Peyer's patch (tissue), 4 donors: ENCODE measurements at places on chromosomes 4 and X. TPM values are rescaled to one million over a fixed set of nuclear protein-coding genes. Genes with fewer than 3 reads are reported as not detected.

DNA sequence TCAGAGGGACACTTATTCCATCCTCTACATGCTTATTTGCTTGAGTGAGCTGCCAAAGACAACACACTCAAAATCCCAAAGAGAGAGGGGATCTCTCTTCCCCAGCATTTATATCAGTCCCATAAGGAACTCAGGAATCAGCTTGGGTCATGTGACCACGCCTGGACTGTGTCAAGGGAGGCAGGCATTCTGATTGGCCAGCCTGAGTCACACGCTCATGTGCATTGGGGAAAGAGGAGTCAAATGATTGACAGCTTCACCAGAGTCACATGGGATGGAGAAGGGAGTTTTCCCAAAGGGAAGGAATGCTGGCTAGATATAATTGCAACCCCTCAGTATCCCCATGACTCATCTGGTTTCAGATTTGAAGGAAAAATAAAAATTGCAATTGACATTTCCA is 49.0 kb downstream of the RWDD4 start:
- no peak for DNase-seq

DNA sequence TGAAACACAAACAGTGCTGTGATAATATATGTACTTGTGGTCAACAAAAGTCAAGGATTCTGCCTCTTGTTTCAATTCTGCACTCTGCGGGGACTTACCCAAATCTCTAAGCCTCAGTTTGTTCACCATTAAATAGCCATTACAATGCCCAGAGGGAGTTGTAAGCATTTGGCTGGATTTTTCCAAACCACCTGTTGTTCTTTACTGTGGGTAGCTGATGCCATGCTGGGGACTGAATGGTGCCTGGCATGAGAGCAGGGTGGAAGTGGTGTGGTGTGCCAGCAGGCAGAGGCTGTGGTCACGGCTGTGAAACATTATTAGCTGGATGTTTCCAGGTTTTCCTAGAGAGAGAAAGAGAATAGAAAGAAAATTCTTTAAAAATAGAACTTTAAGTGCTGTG is 60.7 kb upstream of the PAK3 start:
- no peak for DNase-seq

- DNase-seq = no peak
Observed at GRCh38 chrX:86197815-86198214, 49.6 kb downstream of the DACH2 start.

DNA sequence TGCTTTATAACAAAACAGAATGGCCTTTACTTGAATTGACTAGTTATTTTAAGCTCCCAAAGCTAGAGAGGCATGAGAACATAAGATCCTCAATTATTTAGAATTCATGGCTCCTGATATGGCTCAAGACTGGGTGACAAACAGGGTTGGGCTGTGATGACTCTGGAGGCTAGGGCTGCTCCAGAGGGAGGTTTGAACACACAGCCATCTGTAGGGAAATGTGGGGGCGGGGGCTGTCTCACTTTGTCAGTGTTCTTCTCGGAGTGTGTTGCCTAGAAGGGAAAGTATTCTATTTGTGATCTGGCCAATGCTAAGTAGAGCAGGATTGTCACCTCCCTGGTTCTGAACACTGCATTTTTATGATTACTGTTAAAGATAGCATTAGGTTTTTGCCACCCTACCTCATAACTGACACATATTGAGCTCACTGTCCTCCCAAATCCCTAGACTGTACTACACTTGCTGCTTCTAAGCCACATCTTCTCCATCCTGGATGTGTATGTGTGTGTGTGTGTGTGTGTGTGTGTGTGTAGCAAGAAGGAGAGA is 45.9 kb downstream of the VSIG4 start:
- DNase-seq = no peak

HEPH gene
- total RNA-seq = 65.2 TPM

GRCh38 chr4:102599886-102600285 is 98.7 kb downstream of the NFKB1 start:
- DNase-seq = no peak

PGAM4 gene
- total RNA-seq = not detected

DNA sequence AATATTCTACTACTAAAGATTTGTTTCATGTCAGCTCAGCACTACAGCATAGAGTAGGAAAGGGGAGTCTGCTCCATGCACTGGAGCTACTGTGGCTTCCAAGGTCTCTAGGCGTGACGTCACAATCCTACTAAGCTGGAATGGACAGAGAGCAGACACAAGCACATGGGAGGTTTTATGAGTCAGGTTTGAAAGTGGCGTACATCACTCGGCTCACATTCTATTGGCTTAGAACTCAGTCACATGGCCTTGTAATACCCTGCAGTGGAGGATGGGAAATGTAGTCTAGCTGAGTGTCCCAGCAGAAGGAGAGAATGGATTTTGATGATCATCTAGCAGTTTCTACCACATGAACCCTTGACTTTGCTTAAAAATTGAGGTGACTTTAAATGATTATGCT is 624.8 kb upstream of the ATOH1 start:
- DNase-seq = no peak

DNA sequence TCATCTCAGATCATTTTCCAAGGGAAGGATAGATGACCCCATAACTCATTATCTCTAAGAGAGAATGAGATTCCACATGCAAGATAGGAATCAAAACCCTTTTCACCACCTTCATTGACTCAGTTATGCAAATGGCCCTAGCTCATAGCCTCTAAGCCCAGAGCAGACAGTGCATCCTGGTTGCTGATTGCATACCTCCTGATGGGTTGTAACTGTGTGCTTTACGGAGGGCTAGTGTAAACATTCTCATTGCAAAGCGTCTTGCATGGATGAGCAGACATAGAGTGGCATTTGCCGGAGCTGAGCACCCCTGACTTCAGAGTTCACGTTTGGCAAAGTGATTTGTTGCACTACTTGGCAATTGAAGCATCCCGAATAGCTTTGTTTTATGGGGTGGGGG is 151.0 kb downstream of the VCX3A start:
- DNase-seq = no peak

DNA sequence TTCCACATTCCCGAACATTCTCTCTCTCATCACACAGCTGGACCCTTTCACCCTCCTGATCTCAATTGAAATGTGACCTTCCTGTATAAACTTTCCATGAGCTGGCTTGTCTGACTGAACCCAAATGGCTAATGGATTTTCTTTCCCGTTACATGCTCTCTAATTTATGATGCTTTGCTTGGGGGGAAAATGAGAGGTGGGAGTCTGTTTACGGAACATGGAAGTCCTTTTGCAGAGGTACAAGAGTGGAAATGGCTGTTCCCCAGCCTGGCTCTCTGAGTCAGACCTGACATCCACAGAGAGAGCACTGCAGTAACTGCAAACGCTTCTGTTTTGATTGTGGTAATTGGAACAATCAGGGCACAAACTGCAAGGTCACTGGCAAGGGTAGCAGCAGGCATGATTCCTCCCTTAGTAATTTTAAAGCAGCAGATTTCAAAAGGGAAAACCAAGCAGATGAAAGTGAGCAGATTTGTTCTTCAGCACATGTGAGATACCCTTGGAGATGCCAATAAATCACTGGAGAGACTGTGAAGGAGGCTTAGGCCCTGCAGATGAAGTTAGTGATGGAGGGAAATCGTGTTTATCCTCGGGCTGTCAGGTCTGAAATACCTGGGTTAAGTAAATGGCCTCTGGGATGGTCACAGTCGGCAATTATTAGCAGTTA is 83.9 kb downstream of the SNCA start:
- DNase-seq = no peak

MAGEC2 gene
- not detected for total RNA-seq

DNA sequence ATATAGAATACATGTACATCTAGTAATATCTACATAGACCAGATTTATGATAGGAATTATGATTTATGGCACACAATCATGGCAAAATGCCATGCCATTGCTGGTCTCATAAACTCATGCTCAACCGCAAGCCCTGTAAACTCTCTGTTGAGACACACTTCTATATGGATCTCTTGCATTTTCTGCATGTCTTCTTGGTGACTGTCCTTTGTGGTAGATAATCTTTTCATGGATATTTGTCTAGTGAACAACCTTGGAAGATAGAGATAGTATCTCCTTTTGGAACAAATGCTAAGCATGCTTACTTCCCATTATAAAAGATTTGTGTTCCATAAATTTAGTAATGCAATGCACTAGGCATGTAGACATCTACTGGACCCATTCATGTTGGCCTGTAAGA is 328.0 kb downstream of the NAF1 start:
- DNase-seq = no peak

GRCh38 chr4:153383131-153383530 is 38.6 kb downstream of the MND1 start:
- DNase-seq = no peak

DDIT4L gene
- not detected for total RNA-seq

DNA sequence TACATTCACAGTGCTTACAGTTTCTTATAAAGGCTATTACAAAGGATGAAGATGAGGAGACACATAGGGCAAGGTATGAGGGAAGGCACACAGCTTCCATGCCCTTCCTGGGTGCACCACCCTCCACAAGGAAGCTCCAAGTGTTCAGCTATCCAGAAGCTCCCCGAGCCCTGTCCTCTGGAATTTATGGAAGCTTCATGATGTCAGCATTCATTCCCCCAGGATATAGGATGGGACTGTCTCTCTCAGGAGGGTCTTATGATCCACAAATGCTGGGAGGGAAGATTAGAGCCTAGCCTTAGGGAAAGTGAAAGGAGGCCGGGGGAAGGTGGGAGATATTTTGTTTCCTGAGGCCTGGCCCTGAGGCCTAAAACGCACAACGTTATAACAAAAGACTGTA is 236.0 kb downstream of the ANK2 start:
- DNase-seq = no peak

- DNase-seq = no peak
Observed at GRCh38 chr4:76947369-76947768, 2.2 kb upstream of the SEPTIN11 start.

DNA sequence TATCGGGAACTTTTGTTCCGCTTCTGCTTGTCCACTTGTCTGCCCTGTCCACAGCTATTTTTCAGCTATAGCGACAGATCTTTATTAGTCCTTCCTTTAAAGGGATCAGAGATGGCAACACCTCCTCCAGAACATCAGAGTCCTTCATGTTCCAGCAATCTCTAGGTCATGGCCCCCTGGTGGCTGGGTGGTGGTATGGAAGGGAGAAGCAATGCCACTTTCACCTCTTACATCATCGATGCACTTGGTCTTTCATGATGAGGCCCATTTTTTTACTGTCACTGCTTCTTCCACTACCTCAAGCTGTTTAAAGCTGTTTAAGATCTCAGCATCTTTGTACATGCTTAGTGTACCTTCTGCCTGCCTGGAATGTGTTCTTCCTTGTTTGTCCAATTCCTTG is 106.7 kb downstream of the ARHGAP6 start:
- peak; percentile 48 for DNase-seq

DNA sequence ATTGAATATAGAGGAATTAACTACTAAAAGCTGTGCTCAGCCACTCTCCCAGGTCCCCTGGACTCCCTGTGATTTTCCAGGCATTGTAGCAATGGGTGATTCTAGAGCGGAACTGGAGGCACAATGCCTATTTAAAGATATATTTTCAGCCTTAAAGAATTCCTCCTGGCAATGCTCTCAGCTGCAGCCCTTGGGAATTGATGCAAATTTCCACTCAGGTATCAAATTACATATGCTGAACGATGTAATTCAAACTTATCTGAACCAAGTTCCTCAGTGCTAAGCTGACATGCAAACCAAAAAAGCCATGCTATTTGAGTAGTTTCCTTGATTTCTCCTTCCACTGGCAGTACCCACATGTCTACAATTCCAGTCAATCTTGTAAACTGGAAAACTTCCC is 86.3 kb upstream of the GABRA3 start:
- DNase-seq = no peak

GAGE12H gene
- not detected for total RNA-seq

GRCh38 chr4:168995537-168996295 is 14.3 kb downstream of the CBR4 start:
- no peak for DNase-seq

GRCh38 chrX:118963159-118963558 is 11.3 kb upstream of the LONRF3 start:
- no peak for DNase-seq

MND1 gene
- not detected for total RNA-seq

- DNase-seq = no peak
Observed at GRCh38 chr4:158938220-158939044, 164.4 kb upstream of the RAPGEF2 start.

DNA sequence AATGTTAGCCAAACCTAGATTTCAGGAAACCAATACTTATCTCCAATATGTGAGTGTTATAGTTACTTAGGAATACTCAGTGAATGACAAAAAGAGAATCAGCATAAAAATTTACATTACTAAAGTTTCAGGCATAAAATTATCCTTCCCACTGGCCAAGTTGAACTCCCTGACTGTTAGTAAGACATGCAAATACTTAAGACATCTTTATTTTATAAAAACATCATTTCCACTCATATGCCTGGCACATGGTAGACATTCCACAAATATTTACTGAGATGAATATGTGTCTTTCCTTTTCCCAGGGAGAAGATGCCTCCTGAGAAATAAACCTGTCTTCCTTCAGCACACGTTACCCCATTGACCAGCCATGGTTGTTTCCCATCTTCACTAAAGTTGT is 7.3 kb downstream of the VEGFD start:
- DNase-seq = no peak

PCYT1B gene
- not detected for total RNA-seq

DNA sequence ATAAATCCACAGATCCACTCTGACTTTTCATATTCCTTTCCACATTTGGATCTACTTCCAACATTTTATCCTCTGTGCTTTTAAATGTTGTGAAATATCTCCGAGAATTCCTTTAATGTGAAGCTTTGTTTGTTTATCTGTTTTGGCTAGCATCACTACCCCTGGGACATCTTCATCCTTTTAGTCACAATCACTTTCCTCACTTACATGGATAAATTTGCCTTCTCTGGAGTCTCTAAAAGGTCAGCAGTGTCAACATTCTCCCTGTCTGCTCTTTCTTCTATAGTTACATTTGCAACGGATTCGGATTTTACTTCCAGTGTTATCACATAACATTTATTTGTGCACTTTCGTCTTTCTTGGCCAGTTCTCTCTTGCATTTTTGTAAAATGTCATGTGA is 34.2 kb upstream of the LRAT start:
- DNase-seq = no peak

SPACA5 gene
- total RNA-seq = not detected

DNA sequence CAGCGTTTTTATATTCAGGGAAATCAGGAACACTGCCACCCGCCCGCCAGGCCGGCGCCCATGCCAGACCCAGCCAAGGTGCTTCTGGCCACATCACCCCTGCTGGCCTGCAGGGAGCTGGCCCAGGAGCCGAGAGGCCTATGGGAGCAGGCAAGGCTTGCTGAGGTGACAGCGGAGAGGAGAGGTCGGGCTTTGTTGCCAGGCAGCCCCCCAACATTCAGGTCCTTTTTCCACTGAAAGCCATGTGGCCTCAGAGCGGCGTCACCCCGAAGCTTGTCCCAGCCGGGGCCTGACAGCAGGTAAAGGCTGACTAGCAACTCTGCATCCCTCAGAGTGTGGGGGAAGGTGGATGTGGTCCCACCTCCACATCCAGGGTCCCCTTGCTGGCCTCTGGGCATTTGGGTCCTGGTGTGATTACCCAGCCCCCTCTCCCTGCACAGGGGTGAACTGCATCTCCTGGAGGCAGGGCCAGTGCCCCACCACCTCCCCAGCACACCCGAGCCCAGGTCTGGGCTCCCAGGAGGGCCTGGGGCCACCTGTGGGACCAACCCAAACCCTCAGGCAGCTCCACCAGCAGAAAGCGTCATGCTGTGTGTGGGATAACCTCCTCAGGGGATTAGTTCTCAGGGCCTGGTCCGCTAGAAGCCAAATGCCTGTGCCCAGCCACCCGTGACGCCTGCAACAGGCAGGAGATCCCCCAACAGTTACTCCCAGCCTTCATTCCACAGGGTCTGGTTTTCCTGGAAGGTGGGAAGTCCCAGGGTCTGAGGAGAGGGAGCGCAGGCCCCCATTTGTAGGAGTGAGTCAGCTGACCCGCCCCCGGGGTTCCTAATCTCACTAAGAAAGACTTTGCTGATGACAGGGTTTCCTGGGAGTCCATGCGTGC is at the start of gene PDE6B:
Gene PDE6B, plus strand, starts transcription at position 869 of the 886 bp plus-strand sequence. CDS start 54 bp downstream, outside the sequence.
- no peak for DNase-seq

EXOC1L gene
- total RNA-seq = not detected
